Renal cortex interstitium (tissue), 15 donors: ENCODE measurements at places on chromosomes 2 and 18.

DNA sequence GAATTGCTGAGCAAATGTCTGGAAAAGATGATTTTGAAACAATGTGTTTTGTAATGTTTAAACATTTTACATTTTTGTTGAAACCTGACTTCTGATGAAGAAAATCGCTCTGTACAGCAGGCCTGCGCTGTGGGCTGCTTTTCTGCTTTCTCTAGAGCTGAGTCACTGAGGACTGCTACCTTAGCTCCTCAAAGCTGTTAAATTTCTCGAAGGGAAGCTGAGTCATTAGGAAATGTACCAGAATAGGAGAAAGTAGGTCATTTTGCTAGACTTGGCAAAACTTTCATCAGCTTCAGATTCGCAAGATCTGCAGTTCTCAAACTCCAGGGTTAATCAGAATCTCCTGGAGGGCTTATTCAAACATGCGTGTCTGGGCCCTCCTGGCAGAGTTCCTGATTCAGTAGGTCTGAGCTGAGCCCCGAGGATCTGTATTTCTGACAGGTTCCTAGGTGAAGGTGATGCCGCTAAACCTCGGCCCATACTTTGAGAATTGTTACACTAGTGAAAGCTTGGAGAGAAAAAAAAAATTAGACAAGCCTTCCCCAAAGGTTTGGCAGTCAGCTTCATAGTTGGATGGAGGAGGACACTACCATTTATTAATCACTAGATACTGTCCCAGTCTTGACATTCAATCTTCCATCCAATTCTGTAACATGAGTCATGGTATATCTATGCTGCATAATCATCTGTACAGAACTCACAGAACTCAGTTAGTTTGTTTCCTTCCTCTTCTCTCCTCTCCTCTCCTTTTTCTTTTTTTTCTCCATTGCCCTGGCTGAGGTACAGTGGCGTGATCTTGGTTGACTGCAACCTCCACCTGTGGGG lies 297.6 kb downstream of the PARD3B start:
- DNase-seq: no peak

- no peak for DNase-seq
These were observed 3.1 kb downstream of the KDSR start for GRCh38 chr18:63363951-63364350.

- no peak for DNase-seq
These were observed 418.0 kb downstream of the THSD7B start for GRCh38 chr2:137183206-137183898.

- DNase-seq: no peak
These were observed 558 bp downstream of the FBXO41 start for GRCh38 chr2:73283545-73284295.

GRCh38 chr2:176582990-176583481 lies 313.8 kb downstream of the MTX2 start:
- no peak for DNase-seq

DNA sequence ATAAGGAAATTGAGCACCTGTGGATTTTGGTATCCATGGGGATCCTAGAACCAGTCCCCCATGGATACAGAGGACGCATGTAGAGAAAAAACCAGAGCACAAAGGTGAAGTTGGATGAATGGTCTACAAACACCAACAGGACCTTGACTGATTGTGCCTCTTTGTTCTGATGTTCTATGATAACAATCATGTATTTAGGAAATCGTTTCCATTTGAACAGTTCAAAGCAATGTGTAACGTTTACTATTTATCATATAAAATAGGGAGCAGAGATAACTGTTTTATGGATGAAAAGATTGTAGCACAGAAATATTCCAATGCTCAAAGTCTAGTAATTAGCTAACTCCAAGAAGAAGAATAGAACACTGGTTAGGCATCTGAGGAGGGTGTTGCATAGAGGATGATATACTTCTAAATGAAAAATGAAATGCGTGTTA lies 116.3 kb upstream of the FN1 start:
- DNase-seq: no peak

DNA sequence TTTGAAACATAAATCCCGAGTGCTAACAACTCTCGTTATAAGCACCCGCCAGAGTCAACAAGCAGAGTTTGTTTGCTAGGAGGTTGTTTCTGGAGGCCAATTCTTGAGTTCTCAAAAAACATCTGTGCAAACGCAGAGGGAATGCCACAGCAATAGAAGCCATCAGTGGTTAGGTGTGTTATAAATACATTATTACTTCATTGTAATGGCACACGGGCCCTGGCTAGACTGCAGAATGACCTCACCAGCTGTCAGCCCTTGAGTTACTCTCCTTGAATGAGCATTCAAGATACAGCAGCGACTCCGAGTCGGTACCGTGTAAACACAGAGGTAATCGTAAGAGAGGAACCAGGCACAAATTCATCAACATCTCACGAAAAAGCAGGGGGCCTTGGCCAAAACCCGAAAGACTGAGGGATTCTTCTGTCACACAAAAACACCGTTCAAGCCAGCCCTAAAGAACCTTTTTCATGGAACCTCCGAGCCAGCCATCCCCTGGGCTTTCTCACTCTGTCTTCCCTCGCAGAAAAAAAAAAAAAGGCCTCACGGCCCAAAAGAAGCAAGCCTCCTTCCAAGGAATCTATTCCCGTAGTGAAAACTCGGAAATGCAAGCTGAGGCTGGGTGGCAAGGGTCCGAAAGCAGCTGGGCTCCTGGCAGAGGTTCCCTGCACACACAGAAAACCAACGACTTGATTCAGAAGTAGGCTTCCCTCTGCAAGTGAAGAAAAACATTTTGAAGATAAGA lies 133.7 kb upstream of the MEIS1 start:
- DNase-seq: no peak

GRCh38 chr2:133509777-133510176 lies 58.5 kb downstream of the NCKAP5 start:
- no peak for DNase-seq

GRCh38 chr2:171522788-171523087 lies 464 bp downstream of the CYBRD1 start:
- peak; percentile 26 for DNase-seq

DNA sequence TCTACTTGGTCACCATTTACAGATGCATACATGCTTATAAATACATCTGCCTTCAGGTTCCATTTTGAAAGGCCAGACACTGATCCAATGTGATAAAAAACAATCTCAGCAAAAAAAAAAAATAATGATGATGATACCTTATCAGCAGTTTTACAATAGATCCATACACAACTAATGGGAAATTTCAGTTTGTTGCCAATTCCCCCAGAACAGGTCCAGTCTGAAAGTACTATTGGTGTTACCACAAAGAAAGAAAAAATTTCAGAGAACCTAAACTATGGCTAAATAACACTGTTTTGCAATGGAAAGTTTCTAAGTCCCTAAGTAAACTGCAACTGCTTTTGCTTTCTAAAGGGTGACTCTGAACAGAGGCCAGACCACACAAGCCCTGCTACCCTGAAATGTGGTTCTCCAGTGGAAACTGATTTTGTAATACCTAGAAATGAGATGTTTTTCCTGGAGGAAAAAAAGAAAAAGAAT lies 54.1 kb downstream of the LPIN2 start:
- no peak for DNase-seq

- no peak for DNase-seq
These were observed 535.9 kb downstream of the XIRP2 start for GRCh38 chr2:167424221-167424620.

DNA sequence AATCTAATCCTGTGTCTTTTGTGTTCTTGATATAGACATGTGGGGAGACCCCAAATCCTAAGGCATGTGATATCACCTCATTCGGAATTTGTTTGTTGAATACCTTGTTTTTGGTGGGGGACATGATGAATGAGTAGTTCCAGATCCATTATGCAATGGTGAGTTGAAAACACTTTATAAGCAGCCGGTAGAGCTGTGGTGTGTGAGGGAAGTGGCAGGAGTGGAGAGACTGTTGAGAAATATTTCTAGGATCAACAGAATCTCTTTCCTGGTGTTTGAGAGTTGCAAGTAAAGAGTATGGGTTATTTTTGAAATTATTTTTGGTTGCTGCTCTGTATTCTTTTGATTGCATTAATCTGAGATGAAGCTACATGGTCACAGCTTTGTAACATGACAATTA lies 34.4 kb downstream of the LHCGR start:
- no peak for DNase-seq

- DNase-seq: no peak
These were observed 162.8 kb downstream of the CCDC148 start for GRCh38 chr2:158293722-158294121.

GRCh38 chr2:147099845-147100244 lies 745.0 kb upstream of the ACVR2A start:
- no peak for DNase-seq

- DNase-seq: no peak
These were observed 134.0 kb upstream of the HDAC4 start for GRCh38 chr2:239534581-239535412.

DNA sequence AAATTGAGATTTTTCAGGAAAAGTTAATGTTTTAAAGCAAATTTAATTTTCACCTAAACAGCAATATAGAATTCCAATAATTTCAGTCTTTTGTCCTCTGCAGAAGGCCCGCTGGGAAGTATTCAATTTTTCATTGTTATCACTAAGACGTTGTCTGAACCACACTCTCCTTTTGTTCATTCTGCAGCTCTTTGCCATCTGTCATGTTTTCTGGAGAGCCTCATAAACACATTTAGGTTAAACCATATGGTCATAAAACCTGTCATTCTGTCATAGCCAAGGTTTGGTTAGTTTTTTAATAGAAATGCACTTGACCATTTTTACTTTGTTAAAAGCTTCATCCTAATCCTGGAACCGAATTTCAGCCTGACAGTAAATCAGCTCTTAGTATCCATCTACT lies 54.0 kb upstream of the PGAP1 start:
- no peak for DNase-seq

DNA sequence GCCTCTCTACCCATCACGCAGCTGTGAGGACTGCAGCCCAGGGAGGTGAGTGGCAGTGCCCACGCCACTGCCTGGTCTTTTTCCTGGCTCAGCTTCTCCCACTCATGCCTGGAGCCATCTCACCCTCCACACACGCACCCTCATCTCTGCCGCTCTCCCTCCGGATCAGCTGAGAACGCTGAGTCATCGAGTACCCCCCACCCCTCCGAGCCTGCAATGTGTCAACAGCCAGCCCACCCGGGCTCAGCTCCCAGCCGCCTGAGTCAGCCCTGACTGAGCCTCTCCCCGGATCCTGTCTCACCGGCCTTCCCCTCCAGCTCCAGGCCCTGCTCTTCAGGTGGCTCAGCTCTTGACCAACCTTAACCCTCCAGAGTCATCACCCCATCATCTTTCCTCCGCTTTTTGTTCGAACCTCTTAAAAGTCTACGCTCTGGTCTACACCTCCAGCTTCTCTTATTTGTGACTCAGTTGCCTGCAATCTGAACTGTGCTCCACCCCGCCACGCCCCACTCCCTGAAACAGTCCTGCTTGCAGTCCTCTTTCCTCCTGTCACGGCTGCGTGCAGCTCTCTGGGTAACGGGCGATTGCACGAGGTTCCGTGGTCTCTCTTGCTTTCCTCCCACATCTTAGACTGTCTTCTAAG lies 94.4 kb upstream of the ASAP2 start:
- no peak for DNase-seq

GRCh38 chr2:119706221-119706620 lies 27.2 kb downstream of the TMEM177 start:
- no peak for DNase-seq

GRCh38 chr18:74395648-74396154 lies 61.4 kb downstream of the DIPK1C start:
- DNase-seq: no peak

DNA sequence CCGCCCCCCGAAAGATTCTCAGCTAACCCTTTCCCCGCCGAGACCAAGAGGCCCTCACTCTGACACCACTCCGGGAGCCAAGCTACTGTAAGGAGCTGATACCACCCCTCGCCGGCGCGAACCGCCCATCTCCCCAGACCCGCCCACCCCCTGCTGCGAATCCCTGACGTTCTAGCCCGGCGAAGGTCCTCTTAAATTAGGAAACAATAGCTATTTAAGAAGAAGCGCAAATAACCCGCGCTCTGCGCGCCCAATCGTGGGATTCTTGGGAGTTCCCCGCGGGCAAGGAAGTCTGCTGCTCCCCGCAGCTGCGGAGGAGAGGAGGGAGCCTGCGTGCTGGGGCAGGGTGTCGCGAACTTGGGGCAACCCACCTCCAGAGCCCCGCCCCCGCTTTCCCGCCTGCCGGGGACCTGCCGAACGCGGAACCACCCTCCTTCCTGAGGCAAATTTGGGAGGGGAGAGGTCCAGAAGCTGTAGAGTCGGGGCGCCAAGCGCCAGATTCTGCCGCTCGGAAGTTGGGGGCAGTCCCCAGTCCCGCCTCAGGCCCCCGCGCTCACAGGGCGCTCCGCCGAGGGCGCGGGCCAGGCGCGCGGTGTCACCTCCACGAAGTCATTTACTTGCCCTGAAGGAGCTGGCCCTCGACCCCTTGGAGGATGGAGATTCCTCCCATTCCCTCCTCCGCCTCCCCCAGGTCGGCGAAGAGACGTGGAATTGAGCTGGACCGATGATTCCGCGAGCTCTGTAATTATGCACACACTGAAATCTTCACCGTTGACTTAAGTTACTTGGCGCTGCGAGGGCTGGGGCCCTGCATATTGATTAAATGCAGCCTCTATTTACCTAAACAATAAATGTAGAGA lies 8.4 kb upstream of the SP9 start:
- DNase-seq: no peak

- no peak for DNase-seq
These were observed 29.2 kb upstream of the SETBP1 start for GRCh38 chr18:44651478-44651877.
